ENCODE measurements at places on chromosomes 7 and 10.

GRCh38 chr7:133778472-133778871, 348.7 kb upstream of the LRGUK start:
- peak; percentile 34 for DNase-seq

GRCh38 chr7:50185208-50185607, 92.2 kb upstream of the ZPBP start:
- DNase-seq: no peak

- no peak for DNase-seq
These were observed 151.8 kb downstream of the CHN2 start for GRCh38 chr7:29346231-29346978.

GRCh38 chr7:98946389-98946788, 68.1 kb downstream of the TRRAP start:
- DNase-seq: no peak

GRCh38 chr10:131277969-131278368, 33.6 kb downstream of the TCERG1L start:
- DNase-seq: no peak

DNA sequence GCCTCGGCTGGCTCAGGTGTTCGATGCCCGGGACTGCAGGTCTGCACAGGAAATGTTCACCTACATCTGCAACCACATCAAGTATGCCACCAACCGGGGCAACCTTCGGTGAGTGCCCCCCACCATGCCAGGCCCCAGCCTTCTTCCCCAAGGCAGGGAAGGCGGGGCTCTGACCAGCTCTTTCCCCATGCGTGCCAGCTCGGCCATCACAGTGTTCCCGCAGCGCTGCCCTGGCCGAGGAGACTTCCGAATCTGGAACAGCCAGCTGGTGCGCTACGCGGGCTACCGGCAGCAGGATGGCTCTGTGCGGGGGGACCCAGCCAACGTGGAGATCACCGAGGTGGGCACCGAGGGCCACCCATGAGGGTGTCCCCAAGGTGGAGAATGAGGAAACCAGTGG, 7.5 kb downstream of the NOS3 start:
- no peak for DNase-seq

DNA sequence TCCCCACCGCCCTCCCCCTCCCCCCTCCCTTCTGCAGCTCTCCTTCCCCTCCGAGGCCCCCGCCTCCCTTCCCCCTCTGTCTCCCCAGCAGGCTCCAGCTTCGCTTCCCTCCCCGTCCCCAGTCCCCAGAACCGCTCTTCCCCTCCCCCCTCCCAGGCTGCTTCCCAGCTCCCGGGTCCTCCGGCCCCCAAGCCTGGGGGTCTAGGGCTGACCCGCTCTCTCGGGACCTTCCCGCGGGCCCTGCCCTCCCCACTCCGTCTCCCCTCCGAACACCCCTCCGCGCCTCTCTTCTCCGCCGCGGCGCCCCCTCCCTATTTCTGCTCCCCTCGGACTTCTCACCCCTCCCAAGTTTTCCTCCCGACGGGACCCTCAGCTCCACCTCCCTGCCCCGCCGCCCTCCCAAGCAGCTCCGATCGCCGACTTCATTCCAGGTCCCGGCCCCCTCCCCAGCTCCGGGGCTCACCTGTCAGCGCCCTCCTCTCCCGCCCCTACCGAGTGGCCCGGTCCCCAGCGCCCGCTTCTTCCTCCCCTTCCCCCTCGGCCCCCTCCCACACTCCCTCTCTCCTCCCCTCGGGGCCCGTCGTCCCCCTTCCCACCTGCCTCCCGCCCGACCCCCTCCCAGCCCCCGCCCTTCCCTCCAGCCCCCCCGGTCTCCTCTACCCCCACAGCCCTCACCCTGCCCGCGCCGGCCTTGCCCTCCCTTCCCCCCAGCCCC, 990 bp downstream of the ZNF467 start:
- DNase-seq: no peak

GRCh38 chr10:57699944-57700343, 567.8 kb downstream of the IPMK start:
- no peak for DNase-seq

- no peak for DNase-seq
These were observed 111.0 kb downstream of the SEMA3D start for GRCh38 chr7:85075864-85076263.

GRCh38 chr10:31912898-31913850, 15.5 kb downstream of the ARHGAP12 start:
- DNase-seq: no peak

DNA sequence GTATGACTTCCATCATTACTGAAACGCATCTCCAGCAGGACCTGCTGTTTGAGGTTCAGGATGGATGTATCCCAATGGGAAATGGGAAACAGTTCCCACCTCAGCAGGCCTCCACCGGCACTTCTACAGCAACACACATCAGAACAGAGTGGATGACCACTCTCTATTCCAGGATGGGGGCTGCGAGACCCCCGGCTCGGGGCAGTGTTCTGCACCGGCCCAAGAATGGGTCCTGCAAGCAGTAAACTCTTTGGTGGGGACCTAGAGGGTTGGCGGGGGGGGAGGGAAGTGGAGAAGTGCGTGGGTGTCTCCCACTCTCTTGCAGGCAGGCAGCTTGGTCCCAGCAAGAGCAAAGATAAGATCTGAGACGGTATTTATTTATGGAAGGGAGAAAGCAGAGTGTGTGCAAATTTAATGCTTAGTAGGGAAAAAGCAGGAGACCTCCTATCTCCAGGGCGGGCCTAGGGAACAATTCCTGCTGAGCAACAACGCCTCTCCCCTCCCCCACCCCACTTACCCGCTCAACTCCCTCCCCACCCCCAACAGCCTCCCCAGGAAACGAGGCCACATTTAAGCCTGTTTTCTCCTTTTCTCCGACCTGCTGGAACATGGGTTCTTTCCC, 4.0 kb downstream of the SFMBT2 start:
- no peak for DNase-seq

DNA sequence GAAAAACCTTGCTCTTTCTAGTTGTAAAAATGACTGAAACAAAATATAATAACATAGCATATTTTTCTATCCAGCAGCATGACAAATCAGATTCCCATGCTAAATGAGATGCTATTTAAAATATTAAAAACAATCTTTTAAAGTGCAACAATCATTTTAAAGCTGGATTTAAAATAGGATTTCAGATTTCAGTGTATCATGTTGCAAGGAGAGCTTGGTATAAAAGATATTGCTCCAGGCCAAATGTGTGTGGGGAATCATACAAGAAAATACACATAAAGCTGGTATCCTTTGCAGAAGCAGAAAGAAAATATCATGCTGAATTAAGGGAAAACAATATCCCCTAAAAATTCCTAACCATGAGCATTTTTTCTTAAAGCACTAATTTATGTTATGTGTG, 42.2 kb downstream of the SLC13A1 start:
- no peak for DNase-seq

- DNase-seq: no peak
These were observed 116.0 kb downstream of the PTPN20 start for GRCh38 chr10:47027108-47027783.

DNA sequence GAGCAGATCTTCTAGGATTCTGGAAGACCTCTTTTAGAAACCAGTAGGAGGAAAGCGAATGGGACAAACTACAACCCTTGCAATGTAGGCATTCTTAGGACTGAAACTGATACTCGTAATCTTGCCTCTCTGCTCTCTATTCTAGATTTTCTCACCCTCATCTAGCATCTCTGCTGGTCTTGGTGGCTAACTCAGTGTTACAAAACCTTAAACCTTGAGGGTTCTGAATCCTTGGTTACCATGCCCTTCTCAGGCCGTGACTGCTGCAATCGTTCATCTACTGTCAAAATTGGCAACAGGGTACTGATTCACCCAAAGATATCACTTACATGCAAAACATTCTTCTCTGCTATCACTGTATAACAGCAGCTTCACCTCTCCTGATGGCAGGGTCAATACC, 55.2 kb downstream of the SAMD9 start:
- DNase-seq: no peak

- DNase-seq: no peak
These were observed 404.1 kb upstream of the LRGUK start for GRCh38 chr7:133723044-133723443.

DNA sequence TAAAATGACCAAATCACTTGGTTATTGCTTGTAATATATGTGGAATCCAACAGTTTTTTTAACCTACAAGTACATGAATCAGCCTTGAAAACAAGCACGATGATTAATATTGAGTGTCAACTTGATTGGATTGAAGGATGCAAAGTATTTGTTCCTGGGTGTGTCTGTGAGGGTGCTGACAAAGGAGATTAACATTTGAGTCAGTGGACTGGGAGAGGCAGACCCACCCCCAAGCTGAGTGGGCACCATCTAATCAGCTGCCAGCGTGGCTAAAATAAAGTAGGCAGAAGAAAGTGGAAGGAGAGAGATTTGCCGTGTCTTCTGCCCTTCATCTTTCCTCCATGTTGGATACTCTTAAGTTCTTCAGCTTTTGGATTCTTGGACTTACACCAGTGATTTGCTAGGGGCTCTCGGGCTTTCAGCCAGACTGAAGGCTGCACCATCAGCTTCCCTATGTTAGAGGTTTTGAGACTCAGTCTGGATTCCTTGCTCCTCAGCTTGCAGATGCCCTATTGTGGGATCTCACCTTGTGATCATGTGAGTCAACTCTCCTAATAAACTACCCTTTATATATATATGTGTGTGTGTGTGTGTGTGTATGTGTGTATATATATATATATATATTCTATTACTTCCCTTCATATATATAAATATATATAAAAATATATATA, 118.4 kb upstream of the WDR11 start:
- peak; percentile 2 for DNase-seq

GRCh38 chr10:44374155-44374554, 10.7 kb downstream of the CXCL12 start:
- no peak for DNase-seq

DNA sequence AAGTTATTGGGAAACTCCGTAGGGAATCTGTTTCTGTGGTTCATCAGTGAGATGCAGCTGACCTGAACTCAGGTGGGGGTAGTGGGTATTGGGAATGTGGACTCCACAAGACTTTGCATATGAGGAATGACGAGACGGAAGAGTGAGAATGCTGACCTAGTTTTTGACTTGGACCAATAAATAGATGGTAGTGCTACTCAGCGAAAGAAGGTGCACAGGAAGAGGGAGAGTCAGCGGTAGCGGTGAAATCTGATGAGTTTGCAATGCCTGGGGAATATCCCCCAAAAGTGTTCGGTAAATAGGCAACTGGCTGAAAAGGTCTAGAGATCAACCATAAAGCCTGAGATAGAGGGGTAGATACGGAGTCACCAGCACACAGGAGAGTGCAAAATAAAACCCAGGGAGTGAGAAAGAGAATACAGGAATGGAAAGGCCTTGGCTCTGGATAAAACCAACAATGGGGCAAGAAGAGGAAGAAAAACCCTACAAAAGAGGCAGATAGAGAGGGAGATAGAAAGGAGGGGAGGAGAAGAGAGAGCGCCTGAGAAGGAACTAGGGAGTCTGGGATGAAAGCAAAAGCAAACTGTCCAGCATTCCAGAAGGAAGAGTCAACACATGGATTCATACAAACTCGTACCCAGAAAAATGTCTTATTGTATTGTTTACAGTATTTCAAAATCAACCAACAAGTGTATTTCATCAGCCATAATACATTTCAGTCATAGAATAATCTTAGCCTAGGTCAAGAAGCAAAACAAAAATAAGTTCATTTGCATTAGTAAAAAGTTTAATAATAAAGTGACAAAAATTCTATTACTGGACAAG, 5.4 kb downstream of the ARHGAP21 start:
- DNase-seq: no peak

GRCh38 chr7:91778416-91778815, 102.1 kb downstream of the MTERF1 start:
- no peak for DNase-seq
